Activated CD4-positive, alpha-beta T cell treated with anti-CD3 and anti-CD28 coated beads for 1 hour (primary cell): ENCODE measurements at places on chromosomes 2 and 18.

DNA sequence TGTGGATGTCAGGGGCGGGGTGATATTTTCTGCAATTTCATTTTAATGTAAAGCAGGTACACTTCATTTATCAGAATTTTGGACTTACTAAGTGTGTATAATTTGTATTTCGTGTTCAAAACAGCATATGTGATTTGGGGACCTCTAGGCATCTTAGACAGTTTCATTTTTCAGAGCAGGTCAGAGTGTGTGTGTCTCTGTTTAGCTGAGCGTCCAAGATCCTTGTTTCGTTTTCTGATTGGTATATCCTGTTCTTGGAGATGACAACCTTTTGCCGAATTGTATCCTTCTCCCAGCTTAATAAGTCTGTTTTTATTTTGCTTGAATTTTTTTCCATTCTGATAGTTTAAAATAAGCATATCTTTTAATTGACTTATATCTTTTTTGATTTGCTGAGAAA is 128.3 kb downstream of the KCNJ3 start:
- DNase-seq, result no peak

DNA sequence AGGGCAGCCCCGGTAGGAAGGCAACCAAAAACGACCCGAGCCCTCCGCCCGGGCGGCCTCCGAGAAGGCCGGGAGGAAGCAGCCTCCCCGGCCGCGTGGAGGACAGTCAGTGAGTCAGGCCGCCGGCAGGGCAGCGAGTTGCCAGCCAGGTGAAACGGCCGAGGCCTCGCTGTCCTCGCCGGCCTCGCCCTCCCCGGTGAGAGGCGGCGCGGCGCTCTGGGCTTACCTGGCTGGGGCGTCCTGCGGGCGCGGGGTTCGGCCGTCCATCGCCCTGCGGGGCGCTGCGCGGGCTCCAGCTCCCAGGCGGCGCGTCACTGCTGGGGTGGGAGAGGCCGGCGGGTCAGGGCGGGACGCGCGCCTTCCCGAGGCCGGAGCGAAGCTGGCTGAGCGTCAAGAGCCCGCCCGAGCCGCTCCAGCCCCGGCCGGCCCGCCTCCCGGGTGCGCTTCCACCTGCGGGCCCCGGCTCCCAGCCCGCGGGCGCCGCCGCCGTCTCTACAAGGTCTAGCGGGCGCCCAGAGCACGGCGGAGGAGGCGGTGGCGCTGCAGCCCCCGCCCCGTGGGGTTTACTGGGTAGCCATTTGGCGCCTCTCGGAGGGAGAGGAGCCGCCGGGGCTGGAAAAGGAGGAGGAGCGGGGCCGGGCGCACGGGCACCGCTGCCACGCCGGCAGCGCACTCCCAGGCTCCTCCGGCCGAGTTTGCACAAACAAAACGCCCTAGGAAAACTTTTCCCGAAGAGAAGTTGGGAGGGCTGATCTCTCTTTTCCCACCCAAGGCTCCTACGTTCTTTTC is 499 bp downstream of the COBLL1 start:
- DNase-seq, result no peak

- DNase-seq, result no peak
Observed at GRCh38 chr2:112869258-112869842, 32.8 kb upstream of the IL1B start.

GRCh38 chr2:153802671-153803070 is 69.1 kb upstream of the GALNT13 start:
- no peak for DNase-seq

DNA sequence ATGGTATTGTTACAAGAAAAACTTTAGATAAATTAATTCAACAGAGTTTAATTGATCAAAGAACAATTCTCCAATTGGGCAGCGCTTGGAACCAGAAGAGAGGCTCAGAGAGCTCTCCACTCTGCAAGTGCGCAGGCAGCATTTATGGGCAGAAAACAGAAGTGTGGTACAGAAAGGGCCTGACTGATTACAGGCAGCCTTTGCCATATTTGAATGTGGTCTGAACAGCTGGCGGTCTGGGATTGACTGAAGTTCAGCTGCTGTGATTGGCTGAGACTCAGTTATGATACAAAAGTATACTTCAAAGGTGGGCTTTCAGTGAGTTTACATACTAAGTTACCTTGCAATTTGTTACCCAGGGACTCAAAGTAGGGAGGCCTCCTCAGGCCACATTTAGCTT is 301.3 kb upstream of the ID2 start:
- no peak for DNase-seq

- no peak for DNase-seq
Observed at GRCh38 chr18:69648486-69648885, 247.8 kb downstream of the DOK6 start.

GRCh38 chr18:8788503-8789429 is 83.4 kb downstream of the MTCL1 start:
- no peak for DNase-seq

DNA sequence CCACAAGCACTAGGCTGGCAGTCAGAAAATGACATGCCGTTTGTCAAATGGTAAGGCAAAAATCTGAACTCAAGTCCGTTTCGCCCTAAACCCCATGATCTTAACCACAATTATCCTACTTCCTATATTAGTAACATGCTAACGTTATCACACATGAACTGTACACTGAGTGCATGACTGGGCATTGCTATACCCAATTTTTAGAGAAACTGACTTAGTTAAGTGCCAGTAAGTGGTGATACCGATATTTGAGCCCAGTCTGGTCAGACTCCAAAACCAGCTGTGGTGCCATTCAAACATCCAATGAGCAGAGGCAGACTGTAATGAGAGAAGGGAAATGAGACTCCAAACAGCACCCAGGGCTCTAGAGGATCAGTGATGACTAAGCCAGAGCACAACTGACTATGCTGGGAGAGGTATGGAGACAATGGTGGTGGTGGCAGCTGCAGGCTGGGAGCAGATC is 311.7 kb upstream of the PKDCC start:
- no peak for DNase-seq

GRCh38 chr2:29990129-29990528 is 68.7 kb upstream of the ALK start:
- DNase-seq, result no peak

- DNase-seq, result no peak
Observed at GRCh38 chr2:233980955-233981561, 63.9 kb downstream of the TRPM8 start.

- no peak for DNase-seq
Observed at GRCh38 chr2:200509235-200509611, 645 bp downstream of the KCTD18 start.

DNA sequence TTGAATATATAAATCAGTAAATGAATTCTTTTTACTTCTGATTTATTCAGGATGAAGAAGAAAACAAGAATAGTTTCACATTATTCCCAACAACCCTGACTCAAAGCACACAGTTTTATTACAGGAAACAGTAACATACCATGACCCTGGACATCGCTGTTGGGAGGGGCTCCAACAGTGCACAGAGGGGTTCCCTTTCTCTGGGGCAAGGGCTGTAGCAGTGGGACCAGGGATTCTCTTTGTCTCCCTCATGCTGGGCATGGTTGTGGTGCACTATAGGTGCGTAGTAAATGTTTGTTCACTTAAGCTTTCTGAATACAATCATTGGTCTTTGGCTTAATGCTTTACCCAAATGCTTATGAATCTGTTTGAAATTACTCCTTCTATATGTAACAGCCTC is 189.4 kb downstream of the BCL2 start:
- no peak for DNase-seq

- DNase-seq, result no peak
Observed at GRCh38 chr18:23359421-23359820, 93.7 kb upstream of the RIOK3 start.

DNA sequence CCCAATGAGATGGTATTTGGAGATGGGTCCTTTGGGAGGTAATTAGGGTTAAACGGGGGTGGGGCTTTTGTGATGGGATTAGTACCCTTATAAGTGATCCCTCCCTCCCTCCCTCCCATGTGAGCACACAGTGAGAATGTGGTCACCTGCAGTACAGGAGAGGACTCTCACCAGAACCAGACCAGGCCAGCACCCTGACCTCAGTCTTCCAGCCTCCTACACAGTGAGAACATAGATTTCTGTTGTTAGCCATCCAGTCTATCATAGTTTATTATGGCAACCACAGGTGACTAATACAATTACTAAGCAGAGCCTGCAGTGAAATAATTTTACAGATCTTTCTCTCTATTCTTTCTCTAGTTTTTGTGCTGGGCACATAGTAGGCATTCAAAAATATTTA is 137.7 kb upstream of the PKDCC start:
- no peak for DNase-seq
